Liver (tissue), 10 donors: ENCODE measurements at places on chromosomes 2 and 18.

DNA sequence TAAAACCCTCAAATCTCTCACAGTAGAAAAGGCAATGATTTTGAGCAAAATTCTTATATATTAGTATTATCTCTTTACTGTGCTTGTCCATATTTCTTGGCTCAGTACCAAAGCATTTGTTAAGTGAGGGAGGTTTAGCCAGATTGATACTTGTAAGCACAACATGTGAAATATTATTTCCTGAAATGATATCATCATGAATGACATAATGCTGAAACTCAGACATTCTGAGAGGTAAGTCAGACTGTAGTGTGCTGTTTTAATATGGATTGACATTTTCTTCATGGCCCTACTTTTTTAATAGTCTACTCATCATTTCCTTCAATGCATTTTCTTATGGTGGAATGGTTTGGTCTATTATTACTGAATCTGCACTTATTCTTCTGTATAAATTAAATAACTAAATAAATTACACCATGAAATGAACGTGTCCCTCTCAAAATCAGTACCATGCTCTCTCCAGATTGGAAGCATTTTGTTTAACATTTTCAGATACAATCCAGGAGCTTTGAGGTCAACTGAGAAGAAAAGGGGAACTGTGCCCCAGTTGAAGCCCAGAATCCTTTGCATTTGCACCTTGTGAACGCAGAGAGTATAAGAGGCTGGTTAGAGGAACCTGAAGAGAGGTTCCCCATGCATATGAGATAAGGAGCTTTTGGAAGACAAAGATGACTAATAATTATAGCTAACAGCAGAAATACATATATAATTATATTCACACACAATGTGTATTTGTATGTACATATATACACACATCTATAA, 50.1 kb upstream of the CRACDL start:
- no peak for DNase-seq

GRCh38 chr2:31366733-31367132, 47.8 kb downstream of the XDH start:
- DNase-seq = no peak

DNA sequence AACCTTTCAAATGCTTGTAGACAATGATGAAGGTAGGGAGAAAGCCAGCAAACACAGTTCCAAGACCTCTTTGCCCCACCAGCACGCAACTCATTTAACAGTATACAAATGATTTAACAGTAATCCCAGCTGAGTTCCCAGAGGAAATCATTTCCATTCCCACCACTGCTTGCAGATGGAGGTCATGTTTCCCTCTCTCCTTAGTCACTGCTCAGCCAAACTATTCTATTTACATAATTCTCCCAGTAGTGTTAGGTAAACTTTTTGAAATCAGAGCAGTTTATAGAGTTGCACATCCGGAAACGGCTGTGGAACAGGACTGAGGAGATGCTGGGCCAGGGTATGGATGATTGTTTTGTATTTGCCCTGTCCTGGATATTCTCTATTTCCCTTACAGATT, 328.5 kb downstream of the FIGN start:
- no peak for DNase-seq

DNA sequence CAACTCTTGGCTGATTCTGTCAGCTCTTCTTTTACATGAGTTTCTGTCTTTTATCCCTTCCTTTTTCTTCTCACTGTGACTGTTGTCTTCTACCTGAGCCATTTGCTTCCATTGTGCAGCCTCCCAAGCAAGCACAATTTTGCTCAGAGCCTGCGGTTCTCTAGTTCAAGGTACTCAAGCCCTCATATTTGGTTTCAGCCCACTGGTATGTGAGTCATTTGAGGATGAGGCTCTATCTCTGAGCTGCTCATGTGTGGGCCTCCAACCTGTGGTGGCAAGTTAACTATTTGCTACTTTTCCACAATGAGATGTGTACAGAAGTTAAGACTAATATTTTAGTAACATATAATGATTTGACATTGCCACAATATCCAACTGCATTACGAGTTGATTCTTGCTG, 183.0 kb downstream of the PHLPP1 start:
- DNase-seq = no peak

DNA sequence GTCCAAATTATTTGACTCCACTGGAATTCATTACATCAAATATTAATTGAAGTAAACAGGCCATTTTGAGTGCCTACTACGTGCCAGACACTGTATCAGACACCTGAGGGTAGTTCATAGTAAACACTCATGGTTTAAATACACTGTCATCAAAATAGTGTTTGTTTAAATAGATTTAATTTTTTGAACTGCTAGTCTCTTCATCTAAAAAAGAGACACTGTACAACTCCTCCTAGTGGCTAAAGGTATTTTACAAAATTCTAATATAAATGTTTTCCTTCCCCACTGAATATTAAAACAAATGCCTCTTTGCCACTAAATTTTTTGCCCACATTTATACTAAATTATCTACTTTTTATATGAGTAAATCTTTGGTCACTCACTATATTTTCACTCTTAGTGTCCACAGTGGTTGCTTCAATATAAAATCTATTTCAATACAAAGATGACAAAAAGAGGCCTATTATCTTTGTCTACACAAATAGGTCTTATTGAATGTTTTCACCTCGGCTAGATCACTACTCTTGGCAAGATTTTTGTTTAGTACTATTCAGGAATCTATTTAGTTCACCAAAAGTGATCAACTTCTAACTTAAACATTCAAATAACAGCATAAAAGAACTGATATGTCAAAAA, 122.1 kb downstream of the TMEM247 start:
- no peak for DNase-seq

GRCh38 chr2:28558918-28559317, 63.1 kb downstream of the PLB1 start:
- DNase-seq = no peak

GRCh38 chr2:50602636-50603327, 429.1 kb downstream of the NRXN1 start:
- DNase-seq = no peak
